ENCODE measurements at places on chromosomes 5 and 9. TPM values are rescaled to one million over a fixed set of nuclear protein-coding genes. Genes with fewer than 3 reads are reported as not detected.

Gene PCDHB9
- total RNA-seq: 0.07 TPM

Gene PRRT1B
- total RNA-seq: not detected

Gene PDLIM4
- 1.0 TPM for total RNA-seq

Gene PCA3
- total RNA-seq: not detected

Gene CDO1
- not detected for total RNA-seq

Gene PCDHA1
- total RNA-seq: 0.08 TPM

Gene TMEM245
- 69.5 TPM for total RNA-seq

Gene STPG3
- total RNA-seq: not detected

Gene ADAMTS2
- total RNA-seq: 0.08 TPM

Gene FSTL4
- total RNA-seq: 6.0 TPM

Gene BTNL3
- not detected for total RNA-seq

Gene BASP1
- 226 TPM for total RNA-seq

Gene SPIN1
- 48.9 TPM for total RNA-seq

Gene BTNL9
- total RNA-seq: 1.0 TPM

Gene ZNF608
- total RNA-seq: 0.99 TPM

Gene SPRY4
- total RNA-seq: 12.5 TPM

Gene PDGFRB
- total RNA-seq: 0.22 TPM

Gene SPAG8
- 0.51 TPM for total RNA-seq

Gene PCDHB5
- total RNA-seq: 1.1 TPM

Gene ZNF366
- not detected for total RNA-seq

Gene TMOD1
- total RNA-seq: 2.0 TPM

Gene NSD1
- 22.5 TPM for total RNA-seq

Gene TMC1
- total RNA-seq: not detected

Gene BRD9
- total RNA-seq: 36.1 TPM

Gene KIF4B
- total RNA-seq: 0.02 TPM

Gene STC2
- total RNA-seq: 35.2 TPM

Gene SGTB
- 7.6 TPM for total RNA-seq

Gene BTNL8
- total RNA-seq: not detected
